Right lobe of liver (tissue), 6 donors: ENCODE measurements at places on chromosomes 1 and 21. TPM values are rescaled to one million over a fixed set of nuclear protein-coding genes. Genes with fewer than 3 reads are reported as not detected.

- H3K27me3 ChIP-seq, result no peaks in the 10 kb centered on the region
- DNase-seq, result no peak
- H3K36me3 ChIP-seq, result no peaks in the 10 kb centered on the region
- H3K4me3 ChIP-seq, result no peak overlapping the region
- H3K4me1 ChIP-seq, result no peaks in the 10 kb centered on the region
- H3K27ac ChIP-seq, result no peak overlapping the region
These were observed 1146.8 kb upstream of the B3GALT2 start for GRCh38 chr1:194333240-194333639.

- DNase-seq, result peak; percentile 87
- peak overlapping the region; percentile 63 for H3K4me3 ChIP-seq
- peak overlapping the region; percentile 93 for H3K27ac ChIP-seq
These were observed 416 bp upstream of the TNFRSF14 start for GRCh38 chr1:2555634-2556276.

DNA sequence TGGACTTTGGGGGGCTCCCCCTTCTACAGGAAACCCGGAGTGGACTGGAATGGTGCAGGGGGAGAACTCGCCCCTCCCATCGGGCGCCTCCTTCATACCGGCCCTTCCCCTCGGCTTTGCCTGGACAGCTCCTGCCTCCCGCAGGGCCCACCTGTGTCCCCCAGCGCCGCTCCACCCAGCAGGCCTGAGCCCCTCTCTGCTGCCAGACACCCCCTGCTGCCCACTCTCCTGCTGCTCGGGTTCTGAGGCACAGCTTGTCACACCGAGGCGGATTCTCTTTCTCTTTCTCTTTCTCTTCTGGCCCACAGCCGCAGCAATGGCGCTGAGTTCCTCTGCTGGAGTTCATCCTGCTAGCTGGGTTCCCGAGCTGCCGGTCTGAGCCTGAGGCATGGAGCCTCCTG lies at the start of gene TNFRSF14:
Gene TNFRSF14, plus strand, starts transcription at position 95 of the 401 bp plus-strand sequence. Its CDS starts 294 bp downstream, at position 389.
- H3K4me1 ChIP-seq, result peaks cover 12% of the 10 kb centered on the region
- peak within 1 kb of the TSS; percentile 63 for H3K4me3 ChIP-seq
- no peaks in the 10 kb centered on the region for H3K27me3 ChIP-seq

CD5L gene
- 0.93 TPM for total RNA-seq

GRCh38 chr1:26857473-26858060 lies 5.4 kb upstream of the SFN start:
- H3K4me1 ChIP-seq, result no peaks in the 10 kb centered on the region
- no peaks in the 10 kb centered on the region for H3K27me3 ChIP-seq
- no peak overlapping the region for H3K4me3 ChIP-seq

DNA sequence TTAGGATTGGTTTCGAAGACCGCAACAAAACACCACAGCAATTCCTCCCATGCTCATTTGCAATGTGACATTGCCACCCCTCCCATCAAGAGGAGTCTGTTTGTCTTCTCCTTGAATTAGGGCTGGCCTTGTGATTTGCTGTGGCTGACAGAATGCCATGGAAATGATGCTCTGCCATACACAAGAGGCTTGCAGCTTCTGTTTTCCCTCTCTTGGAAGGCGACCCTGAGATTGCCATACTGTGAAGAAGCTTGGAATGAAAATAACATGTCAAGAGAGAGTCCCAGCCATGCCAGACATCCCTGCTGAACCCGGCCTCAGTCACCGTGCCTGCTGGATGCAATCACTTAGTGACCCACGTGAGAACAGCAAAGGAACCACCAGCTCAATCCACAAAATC lies 212.4 kb downstream of the CRB1 start:
- no peak for DNase-seq
- no peak overlapping the region for H3K27ac ChIP-seq
- no peaks in the 10 kb centered on the region for H3K4me1 ChIP-seq
- no peak overlapping the region for H3K4me3 ChIP-seq

DNA sequence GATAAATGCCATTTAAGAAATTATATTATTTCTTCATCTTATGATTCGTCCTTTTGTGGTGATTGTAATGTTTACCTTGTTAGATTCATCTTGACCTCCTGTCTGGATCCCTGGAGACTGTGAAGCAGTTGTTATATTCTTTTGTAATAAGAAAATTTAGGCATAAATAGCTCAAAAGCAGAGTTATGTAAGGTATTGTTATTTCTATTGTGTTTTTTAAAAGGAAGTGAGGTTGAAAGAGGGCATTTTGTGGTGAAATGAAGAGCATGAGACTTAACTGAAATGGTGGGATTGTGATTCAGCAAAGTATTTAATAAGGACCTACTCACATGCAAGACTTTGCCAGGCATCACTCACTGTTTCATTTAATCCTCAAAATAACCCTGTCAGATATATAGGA lies 104.0 kb downstream of the PDE4B start:
- H3K4me3 ChIP-seq, result no peak overlapping the region
- H3K27ac ChIP-seq, result no peak overlapping the region
- H3K4me1 ChIP-seq, result no peaks in the 10 kb centered on the region
- no peaks in the 10 kb centered on the region for H3K36me3 ChIP-seq

GPR25 gene
- not detected for total RNA-seq

- H3K4me1 ChIP-seq, result no peaks in the 10 kb centered on the region
- H3K36me3 ChIP-seq, result no peaks in the 10 kb centered on the region
- DNase-seq, result no peak
- H3K4me3 ChIP-seq, result no peak overlapping the region
These were observed 48.7 kb downstream of the SYT6 start for GRCh38 chr1:114104949-114105348.

GRCh38 chr1:116966791-116967190 lies 34.8 kb upstream of the CD101 start:
- H3K4me3 ChIP-seq, result no peak overlapping the region
- DNase-seq, result no peak
- H3K4me1 ChIP-seq, result no peaks in the 10 kb centered on the region
- H3K36me3 ChIP-seq, result no peaks in the 10 kb centered on the region

GRCh38 chr1:211610779-211611556 lies 32.0 kb upstream of the SLC30A1 start:
- H3K4me3 ChIP-seq, result no peak overlapping the region
- peak overlapping the region; percentile 71 for H3K27ac ChIP-seq
- no peaks in the 10 kb centered on the region for H3K36me3 ChIP-seq
- H3K27me3 ChIP-seq, result no peaks in the 10 kb centered on the region
- H3K4me1 ChIP-seq, result no peaks in the 10 kb centered on the region
- DNase-seq, result peak; percentile 81

GRCh38 chr1:155009221-155009711 lies 6.7 kb downstream of the ZBTB7B start:
- peaks cover 4% of the 10 kb centered on the region for H3K36me3 ChIP-seq
- no peak for DNase-seq
- peaks cover 87% of the 10 kb centered on the region for H3K4me1 ChIP-seq

FGR gene
- 8.7 TPM for total RNA-seq

UBE2U gene
- not detected for total RNA-seq

TMEM61 gene
- not detected for total RNA-seq

DNA sequence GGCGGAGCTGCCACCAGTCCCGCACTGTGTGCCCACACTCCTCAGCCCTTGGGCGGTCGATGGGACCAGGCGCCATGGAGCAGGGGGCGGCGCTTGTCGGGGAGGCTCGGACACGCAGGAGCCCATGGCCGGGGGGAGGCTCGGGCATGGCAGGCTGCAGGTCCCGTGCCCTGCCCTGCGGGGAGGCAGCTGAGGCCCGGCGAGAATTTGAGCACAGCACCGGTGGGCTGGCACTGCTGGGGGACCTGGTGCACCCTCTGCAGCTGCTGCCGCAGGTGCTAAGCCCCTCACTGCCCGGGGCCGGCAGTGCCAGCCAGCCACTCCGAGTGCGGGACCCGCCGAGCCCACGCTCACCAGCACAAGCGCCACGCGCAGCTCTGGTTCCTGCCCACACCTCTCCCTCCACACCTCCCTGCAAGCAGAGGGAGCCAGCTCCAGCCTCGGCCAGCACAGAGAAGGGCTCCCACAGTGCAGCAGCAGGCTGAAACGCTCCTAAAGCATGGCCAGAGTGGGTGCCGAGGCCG lies 267.7 kb downstream of the RYR2 start:
- no peaks in the 10 kb centered on the region for H3K4me1 ChIP-seq
- DNase-seq, result peak; percentile 47
- H3K27ac ChIP-seq, result no peak overlapping the region
- no peak overlapping the region for H3K4me3 ChIP-seq

GRCh38 chr1:3018576-3018975 lies 2.7 kb upstream of the ACTRT2 start:
- no peak overlapping the region for H3K4me3 ChIP-seq
- no peaks in the 10 kb centered on the region for H3K4me1 ChIP-seq
- H3K27ac ChIP-seq, result no peak overlapping the region
- peak; percentile 35 for DNase-seq
- H3K36me3 ChIP-seq, result no peaks in the 10 kb centered on the region
- no peaks in the 10 kb centered on the region for H3K27me3 ChIP-seq

DNA sequence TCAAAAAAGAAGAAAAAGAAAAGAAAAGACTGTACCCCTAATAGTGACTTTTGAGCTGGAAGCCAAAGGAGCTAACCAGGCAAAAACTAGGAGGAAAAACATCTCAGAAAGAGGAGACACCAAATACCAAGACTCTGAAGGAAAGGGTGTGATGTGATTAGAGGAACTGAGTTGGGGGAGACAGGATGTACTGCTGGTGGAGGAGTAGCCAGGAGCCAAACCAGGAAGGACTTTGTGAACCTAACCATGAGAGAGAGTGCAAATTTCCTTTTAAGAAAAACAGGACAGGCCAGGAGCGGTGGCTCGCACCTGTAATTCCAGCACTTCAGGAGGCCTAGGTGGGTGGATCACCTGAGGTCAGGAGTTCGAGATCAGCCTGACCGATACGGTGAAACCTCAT lies 4.1 kb upstream of the RBP7 start:
- no peak overlapping the region for H3K27ac ChIP-seq
- no peaks in the 10 kb centered on the region for H3K36me3 ChIP-seq
- no peak for DNase-seq
- no peak overlapping the region for H3K4me3 ChIP-seq

DNA sequence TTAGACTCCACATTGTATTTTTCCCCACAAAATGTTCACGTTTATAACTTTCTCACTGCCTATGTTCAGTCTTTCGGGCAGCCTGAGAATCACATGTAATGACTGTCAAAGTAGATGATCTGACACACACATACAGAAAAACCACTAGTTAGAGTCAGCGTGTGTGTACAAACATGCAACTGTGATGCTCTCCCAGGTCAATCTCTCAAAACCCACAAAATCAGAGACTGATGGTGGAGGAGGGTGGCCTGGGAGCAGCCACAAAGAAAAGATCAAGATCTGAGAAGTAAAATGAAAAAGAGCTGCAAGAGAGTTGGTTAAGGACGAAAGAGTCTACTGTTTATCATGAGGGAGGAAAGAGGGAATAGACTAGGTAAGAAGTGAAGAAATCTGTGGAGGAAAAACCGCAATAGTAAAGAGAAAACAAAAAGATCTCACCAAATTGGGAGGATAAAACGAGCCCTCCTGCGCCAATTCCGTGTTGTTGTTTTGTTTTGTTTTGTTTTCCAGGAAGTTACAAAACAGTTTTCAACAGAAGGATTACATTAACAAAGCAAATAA lies 2.3 kb downstream of the EGLN1 start:
- no peaks in the 10 kb centered on the region for H3K27me3 ChIP-seq
- H3K4me3 ChIP-seq, result peak overlapping the region; percentile 71
- H3K36me3 ChIP-seq, result no peaks in the 10 kb centered on the region
- peaks cover 49% of the 10 kb centered on the region for H3K4me1 ChIP-seq
- DNase-seq, result no peak

GRCh38 chr1:194296201-194296600 lies 1109.8 kb upstream of the B3GALT2 start:
- no peak overlapping the region for H3K4me3 ChIP-seq
- no peaks in the 10 kb centered on the region for H3K27me3 ChIP-seq
- no peak overlapping the region for H3K27ac ChIP-seq
- H3K4me1 ChIP-seq, result no peaks in the 10 kb centered on the region
- DNase-seq, result no peak
- H3K36me3 ChIP-seq, result no peaks in the 10 kb centered on the region

DNA sequence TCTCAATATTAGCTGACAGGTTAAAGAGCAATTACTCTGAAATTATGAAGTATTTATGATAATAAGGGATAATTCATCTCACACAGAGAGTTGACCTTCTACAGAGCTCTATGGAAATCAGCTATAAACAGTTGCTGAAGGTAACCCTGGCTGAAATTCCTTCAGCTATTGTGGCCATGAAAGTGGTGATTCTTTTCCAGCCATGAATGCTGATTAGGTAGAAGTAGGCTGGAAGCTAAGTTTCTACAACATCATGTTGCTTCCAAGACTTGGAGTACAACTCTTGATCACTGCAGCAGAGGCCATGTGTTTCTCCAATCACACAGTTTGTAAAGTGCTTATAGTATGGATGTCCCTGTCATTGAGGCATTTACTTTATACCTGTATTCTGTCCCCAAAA lies 2128.9 kb downstream of the MRPL39 start:
- H3K4me3 ChIP-seq, result no peak overlapping the region
- DNase-seq, result no peak
- no peaks in the 10 kb centered on the region for H3K4me1 ChIP-seq
- H3K27ac ChIP-seq, result no peak overlapping the region

DNA sequence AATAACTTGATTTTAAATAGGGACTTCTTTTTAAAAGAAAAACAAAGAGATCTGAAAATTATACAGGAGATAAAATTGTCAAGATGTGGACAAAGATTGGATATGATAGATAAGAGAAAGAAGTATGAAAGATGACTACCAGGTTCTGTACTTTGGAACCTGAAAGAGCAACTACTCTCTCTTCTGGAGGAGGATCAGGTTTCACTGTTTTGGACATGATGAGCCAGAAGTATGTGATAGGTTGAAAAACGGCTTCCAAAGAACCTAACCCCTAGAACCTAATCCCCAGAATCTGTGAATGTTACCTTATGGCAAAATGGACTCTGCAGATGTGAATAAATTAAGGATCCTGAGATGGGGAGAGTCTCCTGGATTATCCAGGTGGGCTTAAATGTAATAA lies 26.2 kb downstream of the RSBN1 start:
- H3K27me3 ChIP-seq, result no peaks in the 10 kb centered on the region

DUSP10 gene
- 14.3 TPM for total RNA-seq

DNA sequence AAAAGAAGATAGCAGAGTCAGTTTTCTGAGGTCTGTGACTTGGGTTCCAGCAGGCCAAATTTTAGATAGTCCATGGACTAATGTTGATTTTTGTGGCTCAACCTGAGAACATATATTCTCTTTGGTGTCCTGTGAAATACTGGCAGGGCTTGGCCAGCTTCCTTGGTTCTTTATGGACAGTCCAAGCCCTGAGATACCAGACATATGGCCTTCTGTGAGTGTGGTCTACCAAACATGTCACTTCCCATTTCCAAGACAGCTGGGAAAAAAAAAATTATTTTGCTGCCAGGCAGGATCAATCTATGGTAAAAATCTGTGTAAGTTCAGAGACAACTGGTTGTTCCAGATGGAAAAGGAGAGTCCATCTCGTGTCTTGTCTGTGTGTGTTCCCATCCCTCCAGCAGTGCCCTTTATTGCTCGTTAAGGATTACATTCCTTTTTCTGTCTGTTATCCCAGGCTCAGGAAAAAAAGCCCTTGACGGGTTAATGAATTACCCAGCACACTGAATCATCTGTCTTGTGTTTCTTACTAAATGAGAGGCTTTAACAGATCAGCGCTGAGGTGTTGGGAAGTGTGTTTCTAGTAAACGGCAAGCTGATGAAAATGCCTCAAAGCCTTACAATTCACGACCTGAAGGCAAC lies 33.4 kb upstream of the XPR1 start:
- H3K36me3 ChIP-seq, result no peaks in the 10 kb centered on the region
- DNase-seq, result no peak
- H3K4me3 ChIP-seq, result no peak overlapping the region
- no peaks in the 10 kb centered on the region for H3K4me1 ChIP-seq
- no peaks in the 10 kb centered on the region for H3K27me3 ChIP-seq

GRCh38 chr1:162230517-162230916 lies 146.1 kb downstream of the SPATA46 start:
- H3K27ac ChIP-seq, result no peak overlapping the region
- no peaks in the 10 kb centered on the region for H3K36me3 ChIP-seq
- DNase-seq, result no peak
- no peak overlapping the region for H3K4me3 ChIP-seq
- no peaks in the 10 kb centered on the region for H3K27me3 ChIP-seq
